Testis (tissue), 5 donors: ENCODE measurements at places on chromosomes 2 and 18. TPM values are rescaled to one million over a fixed set of nuclear protein-coding genes. Genes with fewer than 3 reads are reported as not detected.
A peak's percentile ranks its signal among the peaks of the same experiment; 100 is the strongest.

GRCh38 chr2:75290600-75291150 is 91.4 kb upstream of the TACR1 start:
- no peak for DNase-seq

- no peak for DNase-seq
These were observed 40.5 kb upstream of the IL1R2 start for GRCh38 chr2:101951296-101951695.

GRCh38 chr2:69054431-69054830 is 41.5 kb downstream of the ANTXR1 start:
- DNase-seq = no peak

- no peak for DNase-seq
These were observed 57.6 kb upstream of the STK17B start for GRCh38 chr2:196229013-196229412.

- no peak for DNase-seq
These were observed 98.6 kb downstream of the NOL10 start for GRCh38 chr2:10591207-10591606.

DNA sequence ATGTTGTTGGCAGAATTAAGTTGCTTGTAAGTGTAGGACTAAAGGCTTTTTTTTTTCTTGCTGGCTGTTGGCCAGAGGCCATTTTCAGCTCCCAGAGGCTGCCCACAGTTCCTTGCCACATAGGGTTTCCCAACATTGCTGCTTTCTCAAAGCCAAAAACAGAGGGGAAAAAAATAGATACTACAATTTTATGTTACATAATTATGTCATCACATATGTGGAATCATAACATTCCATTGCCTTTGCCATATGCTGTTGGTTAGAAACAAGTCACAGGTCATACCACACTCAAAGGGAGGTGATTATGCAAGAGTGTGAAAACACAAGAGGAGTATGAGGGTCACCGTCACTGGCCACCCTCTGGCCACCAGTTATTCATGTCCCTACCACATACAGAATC is 154.5 kb downstream of the RTN4 start:
- DNase-seq = no peak

DNA sequence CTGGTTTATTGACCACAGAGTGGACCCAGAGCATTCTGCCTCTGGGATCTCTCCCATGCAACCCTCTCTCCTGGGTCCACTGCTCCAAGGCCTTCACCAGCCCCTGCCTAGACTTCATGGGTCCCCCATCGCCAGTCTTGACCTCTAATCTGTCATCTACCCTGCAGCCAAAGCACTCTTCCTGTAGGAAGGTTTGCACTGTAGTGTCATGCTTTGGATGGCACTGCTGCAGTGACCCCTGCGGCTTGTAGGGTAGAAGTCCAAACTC is 41.7 kb downstream of the MYO7B start:
- DNase-seq = no peak

GRCh38 chr2:176415937-176416499 is 146.8 kb downstream of the MTX2 start:
- DNase-seq = no peak

- DNase-seq = no peak
These were observed 49.7 kb upstream of the AP1S3 start for GRCh38 chr2:223887127-223887526.

DNA sequence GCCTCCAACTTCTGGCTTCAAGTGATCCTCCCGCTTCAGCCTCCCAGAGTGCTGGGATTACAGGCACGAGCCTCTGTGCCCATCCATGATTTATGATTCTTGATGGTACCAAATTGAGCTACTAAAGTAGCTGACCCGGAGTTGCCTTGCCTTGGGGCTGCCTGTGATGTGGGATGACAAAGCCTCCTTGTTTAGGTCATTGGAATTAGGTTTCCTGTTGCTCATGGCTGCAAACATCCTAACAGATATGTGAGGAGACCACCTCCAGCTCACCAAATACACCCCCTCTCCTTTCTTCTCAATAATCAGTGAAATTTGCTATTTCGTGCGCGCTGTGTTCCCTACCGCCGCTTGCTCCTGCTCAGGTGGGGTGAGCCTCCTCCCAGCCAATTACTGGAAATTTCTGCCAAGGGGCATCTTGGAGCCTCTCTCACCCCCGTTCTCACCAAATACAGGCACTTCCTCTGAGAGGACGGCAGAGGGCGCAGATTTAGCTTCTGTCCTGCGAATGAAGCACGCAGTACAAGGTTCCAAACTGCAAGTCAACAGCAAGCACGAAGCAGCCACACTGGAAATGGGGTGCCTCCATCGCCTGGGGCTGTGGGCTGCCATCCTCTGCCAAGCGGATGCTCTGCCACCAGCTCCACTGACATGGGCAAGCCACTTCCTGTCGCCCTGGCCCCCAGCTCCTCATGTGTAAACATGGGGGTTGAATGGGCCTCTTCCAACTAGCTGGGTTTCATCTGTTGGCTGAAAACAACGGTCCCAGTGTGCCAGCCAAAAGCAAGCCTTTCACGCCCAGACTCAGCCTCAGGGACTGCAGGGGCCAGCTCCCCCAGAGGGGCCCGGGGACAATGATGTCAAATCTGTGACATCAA is 71.7 kb downstream of the NCAPH start:
- peak; percentile 70 for DNase-seq

- DNase-seq = no peak
These were observed 843.2 kb upstream of the ID2 start for GRCh38 chr2:7838669-7839068.

DNA sequence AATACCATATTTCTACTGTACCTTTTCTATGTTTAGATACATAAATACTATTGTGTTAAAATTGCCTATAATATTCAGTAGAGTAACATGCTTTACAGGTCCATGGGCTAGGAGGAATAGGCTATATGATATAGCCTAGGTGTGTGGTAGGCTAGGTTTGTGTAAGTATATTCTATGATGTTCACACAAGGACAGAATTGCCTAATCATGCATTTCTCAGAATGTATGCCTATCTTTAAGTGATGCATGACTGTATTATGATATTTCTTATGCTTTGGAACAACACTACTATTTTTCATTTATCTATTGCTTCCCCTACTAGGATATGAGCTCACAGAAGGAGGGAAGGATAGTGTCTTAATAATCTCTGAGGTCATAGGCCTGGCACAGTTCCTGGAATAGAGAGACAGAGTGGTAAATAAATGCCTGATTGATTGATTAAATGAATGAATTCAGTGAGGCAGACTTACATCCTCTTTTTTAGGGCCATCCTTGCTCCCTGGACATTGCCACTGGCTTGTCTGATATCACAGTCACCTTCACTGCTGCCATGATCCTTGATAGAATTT is 121.0 kb downstream of the MYO3B start:
- no peak for DNase-seq

DNA sequence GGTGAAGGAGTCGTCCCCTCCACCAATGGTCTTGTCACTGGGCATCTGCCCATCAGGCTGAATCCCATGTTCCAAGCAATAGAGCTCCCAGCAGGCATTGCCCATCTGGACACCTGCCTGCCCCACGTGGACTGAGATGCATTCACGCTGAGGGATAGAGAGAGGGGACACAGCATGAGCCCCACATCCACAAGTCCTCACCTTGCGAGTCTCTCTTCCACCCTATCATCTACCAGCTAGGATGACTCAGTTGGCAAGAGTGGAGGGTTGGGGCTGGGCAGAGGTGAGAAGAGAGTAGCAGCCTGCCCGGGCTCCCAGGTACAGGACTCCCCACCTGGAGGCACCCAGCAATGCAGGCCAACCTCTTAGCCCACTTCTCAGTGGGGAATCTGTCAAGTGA is 959 bp upstream of the TUBA4B start:
- no peak for DNase-seq

DNA sequence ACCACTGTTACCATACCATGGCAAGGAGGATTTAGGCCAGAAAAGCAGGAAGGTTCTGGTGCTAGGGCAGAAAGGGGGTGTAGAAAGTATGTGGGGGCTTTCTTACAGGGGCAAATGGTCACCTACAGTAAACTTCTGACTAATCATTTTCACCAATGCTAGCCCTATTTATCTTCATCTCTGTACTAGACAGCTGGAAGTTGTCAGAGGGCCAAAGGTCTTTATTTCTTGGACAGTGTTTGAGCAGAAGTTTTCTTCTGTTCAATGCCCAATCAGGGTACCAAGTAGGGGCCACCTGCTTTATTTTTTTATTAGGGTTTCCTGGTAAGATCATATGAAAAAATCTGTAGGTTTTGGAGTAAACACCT is 37.6 kb downstream of the MAP4K4 start:
- no peak for DNase-seq

GRCh38 chr2:44087714-44088092 is 81.0 kb upstream of the PPM1B start:
- no peak for DNase-seq

GRCh38 chr2:43127941-43128558 is 98.4 kb downstream of the ZFP36L2 start:
- no peak for DNase-seq

DNA sequence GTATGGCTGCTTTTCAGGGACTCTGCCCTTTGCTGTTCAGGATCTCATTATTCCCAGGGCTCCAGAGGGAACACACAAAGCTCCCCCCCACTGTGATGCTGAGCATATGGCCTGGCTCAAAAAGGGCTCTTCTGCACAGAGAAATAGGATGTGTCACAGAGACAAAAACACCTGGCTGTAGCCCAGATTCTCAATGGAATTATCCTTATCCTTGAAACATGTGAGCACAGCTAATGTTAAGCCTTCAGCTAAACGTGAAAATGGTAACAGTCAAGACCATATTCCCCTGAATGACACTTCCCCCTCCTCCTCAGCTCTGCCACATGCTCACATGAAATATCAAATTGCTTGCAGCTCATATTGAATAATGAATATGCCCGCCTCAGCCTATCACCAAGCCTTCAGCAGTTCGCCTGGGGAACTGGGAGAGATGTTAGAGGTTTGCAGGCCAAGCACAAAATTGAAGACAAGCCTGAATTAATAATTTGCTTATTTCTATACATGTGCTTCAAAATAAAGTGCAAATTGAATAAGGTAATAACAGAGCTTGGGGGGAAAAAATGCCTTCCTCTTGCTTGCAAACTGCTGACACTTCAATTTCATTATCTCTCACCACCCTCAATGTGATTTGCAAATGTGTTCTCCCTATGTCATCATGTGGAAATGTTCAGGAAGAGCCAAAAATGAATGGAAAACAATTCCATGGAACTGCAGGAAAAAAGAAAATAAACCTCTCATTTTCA is 181.0 kb upstream of the HNRNPA3 start:
- DNase-seq = no peak

The MREG gene
- polyA plus RNA-seq = 3.0 TPM

The LOXHD1 gene
- 59.4 TPM for polyA plus RNA-seq

The IKZF2 gene
- 3.0 TPM for polyA plus RNA-seq

The GKN2 gene
- not detected for polyA plus RNA-seq

The FANCL gene
- 27.8 TPM for polyA plus RNA-seq

The AGXT gene
- polyA plus RNA-seq = 0.51 TPM

The ALMS1 gene
- polyA plus RNA-seq = 73.5 TPM
